ENCODE measurements at places on chromosomes 3 and 15.

DNA sequence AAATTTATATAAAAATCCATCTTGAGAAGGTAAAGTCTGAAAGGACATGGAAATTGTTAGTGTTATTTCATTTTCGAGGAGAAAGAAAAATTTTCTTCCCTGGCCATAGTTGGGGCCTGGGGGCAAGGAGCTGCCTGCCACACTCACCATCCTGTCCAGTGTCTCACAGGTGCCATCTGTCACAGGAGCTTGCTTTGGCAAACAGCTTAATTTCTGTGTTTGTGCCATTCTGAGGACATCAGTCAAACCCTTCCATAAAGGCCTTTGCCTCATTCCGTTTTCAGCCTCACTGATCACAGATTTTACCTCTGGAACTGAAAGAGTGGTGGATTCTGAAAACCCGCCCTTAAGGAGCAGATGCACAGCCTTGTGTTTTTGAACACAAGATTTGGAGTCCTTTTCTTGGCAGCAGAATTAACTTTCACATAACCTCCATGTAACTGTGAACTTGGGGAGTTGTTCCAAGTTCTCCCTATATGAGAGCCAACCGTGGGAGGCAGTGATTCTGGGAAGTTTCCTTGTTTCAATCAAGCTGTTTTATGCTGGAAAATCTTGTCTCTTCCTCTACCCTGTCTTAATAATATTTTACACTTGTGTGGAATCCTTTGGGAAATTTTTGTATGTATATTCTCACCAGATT, 254.7 kb downstream of the CACNA2D3 start:
- DNase-seq: no peak

DNA sequence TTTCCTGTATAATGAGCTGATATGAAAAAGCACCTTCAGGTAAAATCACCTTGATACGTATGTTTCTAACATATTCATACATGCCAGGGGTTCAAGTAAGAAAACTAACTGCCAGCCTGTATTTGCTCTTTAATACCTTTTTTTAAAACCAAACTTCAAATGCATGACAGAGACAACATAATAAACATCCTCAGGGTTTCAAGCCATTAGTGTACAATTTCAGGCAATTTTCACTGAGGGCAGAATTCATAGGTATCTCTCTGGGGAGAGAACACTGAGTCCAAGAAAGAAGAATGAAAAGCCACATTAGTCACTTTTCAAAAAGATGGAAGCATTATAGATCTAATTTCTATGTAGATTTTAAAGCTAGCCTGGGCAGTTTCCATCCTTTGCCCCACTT, 26.9 kb downstream of the MINDY4B start:
- DNase-seq: no peak

GRCh38 chr3:148068466-148068865, 629.2 kb upstream of the AGTR1 start:
- no peak for DNase-seq

- DNase-seq: no peak
Observed at GRCh38 chr3:105862217-105862616, 6.6 kb downstream of the CBLB start.

GRCh38 chr3:127389420-127389819, 101.6 kb upstream of the PRR20G start:
- no peak for DNase-seq

DNA sequence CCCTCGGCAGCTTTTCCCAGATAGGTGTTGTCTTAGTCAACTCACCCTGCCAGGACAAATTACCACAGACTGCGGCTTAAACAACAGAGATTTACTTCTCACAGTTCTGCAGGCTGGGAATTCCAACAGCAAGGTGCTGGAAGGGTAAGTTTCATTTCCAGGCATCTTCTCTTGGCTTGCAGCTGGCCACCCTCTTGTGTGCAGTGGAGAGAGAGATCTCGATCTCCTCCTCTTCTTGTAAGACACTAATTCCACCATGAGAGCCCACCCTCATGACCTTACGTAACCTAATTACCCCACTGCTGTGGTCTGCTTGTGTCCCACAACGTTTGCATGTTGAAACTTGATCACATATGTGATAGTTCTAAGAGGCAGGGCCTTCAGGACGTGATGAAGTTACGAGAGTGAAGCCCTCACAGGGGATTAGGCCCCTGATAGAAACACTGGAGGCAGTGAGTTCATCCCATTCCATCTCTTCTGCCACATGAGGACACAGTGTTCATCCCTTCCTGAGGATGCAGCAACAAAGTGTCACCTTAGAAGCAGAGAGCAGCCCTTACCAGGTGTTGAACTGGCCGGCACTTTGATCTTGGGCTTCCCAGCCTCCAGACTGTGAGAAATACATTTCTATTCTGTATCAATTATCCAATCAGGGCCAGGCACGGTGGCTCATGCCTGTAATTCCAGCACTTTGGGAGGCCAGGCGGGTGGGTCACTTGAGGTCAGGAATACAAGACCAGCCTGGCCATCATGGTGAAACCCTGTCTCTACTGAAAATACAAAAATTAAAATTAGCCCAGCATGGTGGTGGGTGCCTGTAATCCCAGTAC, 247.7 kb downstream of the PLCL2 start:
- DNase-seq: no peak

DNA sequence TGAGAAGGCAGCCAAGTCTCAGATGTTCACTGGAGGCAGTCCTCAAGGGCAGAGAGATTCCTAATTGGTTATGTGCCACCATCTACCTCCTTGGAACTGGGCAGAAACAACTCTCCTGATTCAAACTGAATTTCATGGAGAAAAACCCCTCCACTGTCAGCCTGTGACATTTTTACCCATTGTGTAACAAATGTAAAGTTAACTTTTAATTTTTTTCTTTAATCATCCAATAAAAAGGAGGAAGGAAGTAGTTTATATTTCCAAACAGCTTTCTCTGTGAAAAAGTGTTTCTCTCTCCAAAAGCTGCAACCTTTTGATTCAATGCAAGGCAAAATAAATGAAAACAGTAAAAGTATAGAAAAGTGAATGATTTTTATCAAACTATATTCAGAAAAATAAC, 510 bp upstream of the COLQ start:
- no peak for DNase-seq

- DNase-seq: no peak
Observed at GRCh38 chr15:55281517-55282228, 7.9 kb downstream of the RAB27A start.

GRCh38 chr15:85718981-85719380, 75.7 kb downstream of the KLHL25 start:
- no peak for DNase-seq

DNA sequence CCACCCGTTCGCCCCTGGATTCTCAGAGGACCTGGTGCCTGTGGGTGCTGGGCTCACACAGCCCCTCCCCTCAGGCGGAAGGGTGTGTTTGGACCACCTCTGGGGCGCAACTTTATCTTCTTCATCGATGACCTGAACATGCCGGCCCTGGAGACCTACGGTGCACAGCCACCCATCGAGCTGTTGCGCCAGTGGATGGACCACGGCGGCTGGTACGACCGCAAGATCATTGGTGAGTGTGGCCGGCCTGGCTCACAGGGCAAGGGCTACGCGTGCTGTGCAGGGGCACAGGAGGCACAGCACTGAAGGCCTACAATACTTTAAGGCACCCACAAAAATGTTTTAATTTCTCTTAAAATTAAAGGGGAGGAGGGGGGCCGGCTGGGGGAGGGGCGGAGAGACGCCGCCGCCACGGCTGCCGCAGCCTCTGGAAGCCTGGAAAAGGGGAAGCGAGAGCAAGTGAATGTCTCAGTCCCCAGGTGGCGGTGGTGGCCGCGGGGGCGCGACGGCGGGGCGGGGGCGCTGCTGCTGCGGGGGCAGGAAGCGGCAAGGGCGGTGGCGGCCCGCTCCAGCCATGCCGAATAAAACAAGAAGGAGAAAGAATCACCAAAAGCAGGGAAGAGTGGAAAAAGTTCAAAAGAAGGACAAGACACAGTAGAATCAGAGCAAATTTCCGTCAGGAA, 56.8 kb downstream of the DNAH1 start:
- DNase-seq: no peak

GRCh38 chr3:130517602-130518001, 625 bp downstream of the COL6A6 start:
- no peak for DNase-seq

GRCh38 chr3:193897731-193898180, 238.2 kb upstream of the HES1 start:
- no peak for DNase-seq

DNA sequence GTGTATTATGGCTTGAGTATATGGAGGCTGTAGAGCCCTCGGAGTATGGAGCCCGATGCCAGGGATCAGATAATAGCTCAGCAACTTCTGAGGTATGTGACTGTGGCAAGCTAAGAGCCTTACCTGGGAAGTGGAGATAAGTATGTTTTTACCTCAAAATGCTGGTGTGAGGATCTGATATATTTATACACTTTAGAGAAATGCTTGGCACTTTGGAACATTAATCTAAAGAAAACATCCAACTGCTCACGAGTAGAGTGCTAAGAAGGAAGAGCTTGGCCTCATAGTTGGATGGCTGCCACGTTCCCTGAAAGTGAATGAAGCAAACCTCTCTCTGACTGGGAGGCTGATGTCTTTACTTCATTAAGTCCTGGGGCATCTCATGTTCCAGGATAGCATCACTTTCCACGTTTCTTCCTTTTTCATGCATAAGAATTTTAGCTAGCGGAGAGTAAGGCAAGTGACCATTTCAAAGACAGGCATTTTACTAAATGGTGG, 58.9 kb upstream of the GOLGA8J start:
- no peak for DNase-seq

- DNase-seq: no peak
Observed at GRCh38 chr15:97909291-97909891, 51.1 kb upstream of the ARRDC4 start.

DNA sequence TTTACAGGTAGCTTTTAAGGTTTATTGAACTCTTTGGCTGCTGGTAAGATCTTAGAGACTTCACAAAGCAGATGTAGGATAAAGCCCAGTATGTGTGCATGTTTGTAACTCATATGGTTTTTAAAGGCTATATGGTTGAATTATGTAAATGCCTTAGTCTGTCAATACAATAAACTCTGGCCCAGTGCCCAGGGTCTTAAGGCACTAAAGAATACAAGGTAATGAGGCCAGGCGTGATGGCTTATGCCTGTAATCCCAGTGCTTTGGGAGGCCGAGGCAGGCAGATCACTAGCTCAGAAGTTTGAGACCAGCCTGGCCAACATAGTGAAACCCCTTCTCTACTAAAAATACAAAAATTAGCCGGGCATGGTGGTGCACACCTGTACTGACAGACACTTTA, 170.3 kb upstream of the CGNL1 start:
- no peak for DNase-seq

DNA sequence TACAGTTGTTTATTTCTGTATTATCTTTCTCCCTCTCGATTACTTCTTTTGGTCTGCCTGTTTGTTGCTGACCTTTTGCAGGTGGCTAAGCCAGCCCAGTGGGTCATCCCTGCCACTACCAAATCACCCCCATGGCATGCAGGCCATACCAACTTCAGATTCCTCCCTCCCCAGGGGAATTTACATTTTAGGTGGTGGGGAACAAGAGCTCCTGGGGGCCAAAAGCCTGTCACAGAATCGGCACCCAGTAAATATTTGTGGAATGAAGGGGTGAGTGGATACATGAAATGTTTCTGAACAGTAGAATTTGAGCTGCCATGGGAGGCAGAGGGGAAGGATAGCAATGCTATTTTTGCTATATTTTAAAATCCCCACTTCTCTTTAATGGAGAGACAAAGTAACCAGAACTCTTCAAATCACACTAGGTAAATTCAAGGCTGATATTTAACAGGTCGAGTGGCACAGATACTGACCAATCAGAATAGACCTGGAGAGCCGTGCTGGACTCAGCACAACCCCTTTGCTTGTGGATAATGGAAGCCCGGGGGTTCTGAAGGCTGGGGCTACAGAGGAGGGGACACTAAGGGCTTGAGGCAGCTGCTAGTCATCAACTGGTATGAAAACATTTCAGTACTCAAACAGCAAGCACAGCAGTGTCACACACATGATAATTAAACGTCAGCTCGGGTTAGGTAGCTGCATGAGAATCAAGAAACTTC, 54.3 kb upstream of the SMAD3 start:
- DNase-seq: no peak

- DNase-seq: no peak
Observed at GRCh38 chr3:159787794-159788205, 200.8 kb upstream of the IL12A start.

GRCh38 chr3:46845397-46845859, 17.8 kb downstream of the MYL3 start:
- no peak for DNase-seq

DNA sequence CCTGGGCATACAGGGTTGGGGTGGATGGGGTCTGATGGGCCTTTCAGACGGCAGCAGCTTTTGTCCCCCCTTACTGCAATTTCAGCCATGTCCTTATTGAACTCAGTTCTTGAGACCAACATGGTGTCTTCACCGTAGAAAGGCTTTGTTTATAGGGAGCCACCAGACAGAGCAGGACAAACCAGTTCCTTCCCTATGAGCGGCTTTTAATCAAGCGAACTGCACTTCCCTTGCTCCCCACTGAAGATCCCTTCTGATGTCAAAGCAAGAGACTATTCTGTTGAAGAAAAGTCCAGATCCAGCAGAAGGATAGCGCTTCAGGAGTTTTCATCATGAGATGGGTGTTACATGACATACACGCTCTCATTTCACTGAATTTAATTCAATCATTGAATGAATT, 100.4 kb downstream of the CD47 start:
- DNase-seq: no peak

DNA sequence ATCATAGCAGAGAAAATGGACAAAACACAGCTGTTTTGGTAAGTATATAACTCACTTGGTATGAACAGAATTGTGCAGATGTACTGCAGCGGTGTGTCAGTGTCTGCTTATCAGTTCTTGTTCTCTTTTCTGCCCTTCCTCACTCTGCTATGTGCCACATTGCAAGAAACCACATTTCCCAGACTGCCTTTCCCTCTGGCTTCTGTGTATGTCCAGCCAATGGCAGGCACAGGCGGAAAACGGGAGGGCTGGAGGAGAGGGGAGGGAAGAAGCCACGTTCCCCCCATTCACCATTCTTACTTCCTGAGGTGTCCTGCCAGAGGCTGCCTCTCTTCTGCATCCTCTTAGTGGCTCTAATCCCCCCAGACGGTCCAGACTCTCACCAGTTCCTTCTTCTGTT, 15.4 kb downstream of the HHLA2 start:
- DNase-seq: no peak

GRCh38 chr15:38002883-38003477, 68.5 kb downstream of the TMCO5A start:
- DNase-seq: no peak

GRCh38 chr3:111954228-111954990, 24.4 kb upstream of the ABHD10 start:
- no peak for DNase-seq

DNA sequence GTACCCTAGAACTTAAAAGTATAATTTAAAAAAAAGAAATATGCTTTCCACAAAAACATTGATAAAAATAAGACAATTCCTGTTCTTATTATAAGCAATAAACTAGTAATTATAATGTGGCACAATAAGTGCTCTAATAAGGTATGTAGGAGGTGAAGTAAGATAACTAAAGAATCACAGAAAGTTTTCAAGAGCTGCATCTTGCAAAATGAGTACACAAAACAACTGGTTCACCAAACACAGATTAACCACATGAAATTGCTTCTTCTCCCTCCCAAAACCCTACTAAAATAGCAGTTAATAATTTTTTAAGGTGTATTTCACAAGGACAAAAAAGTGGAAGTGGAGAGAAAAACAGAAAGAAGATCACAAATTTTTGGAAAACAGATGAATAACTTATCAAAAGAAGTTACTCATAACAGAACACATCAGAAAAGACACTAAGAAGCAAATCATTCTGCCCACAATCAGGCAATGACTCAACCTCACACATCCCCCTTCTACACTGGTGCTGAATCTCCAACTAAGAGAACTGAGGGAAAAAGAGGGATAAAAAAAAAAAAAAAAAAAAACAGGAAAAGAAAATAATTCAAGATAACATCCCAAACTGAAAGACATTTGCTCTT, 64.2 kb downstream of the TBC1D5 start:
- no peak for DNase-seq

- no peak for DNase-seq
Observed at GRCh38 chr15:73464602-73465001, 21.6 kb downstream of the REC114 start.
